Dorsolateral prefrontal cortex (tissue), 122 donors: ENCODE measurements at places on chromosomes 6 and 20.

GRCh38 chr6:110784610-110784979 lies 30.7 kb downstream of the CDK19 start:
- DNase-seq = no peak

DNA sequence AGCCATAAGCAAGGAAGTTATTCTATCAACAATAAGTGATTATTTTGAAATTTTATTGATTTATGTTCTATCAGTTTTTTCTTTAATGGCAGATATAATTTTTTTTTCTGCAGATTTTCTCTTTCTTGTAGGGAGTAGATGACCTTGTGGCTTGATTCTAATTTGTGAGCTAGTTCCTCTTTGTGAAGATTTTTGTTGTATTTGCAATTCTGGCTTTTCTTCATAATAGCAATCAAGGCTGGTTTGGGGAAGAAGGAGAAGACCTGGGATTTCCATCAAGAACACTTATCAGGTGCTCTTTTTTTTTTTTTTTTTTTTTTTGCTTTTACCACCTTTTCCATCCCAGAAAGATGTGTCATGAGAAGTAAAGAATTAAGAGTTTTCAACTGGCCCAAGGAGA lies 324.2 kb upstream of the MAN1A1 start:
- no peak for DNase-seq

- no peak for DNase-seq
Observed at GRCh38 chr6:149271348-149272340, 45.9 kb upstream of the TAB2 start.

GRCh38 chr6:137552146-137552545 lies 58.0 kb upstream of the OLIG3 start:
- DNase-seq = no peak
